ENCODE measurements at places on chromosomes 6 and 20.

GRCh38 chr6:50902260-50902659, 83.6 kb downstream of the TFAP2B start:
- DNase-seq, result no peak

GRCh38 chr6:32844839-32845383, 1.1 kb upstream of the PSMB8 start:
- DNase-seq, result no peak

- no peak for DNase-seq
Observed at GRCh38 chr6:153858529-153858928, 180.5 kb upstream of the OPRM1 start.

DNA sequence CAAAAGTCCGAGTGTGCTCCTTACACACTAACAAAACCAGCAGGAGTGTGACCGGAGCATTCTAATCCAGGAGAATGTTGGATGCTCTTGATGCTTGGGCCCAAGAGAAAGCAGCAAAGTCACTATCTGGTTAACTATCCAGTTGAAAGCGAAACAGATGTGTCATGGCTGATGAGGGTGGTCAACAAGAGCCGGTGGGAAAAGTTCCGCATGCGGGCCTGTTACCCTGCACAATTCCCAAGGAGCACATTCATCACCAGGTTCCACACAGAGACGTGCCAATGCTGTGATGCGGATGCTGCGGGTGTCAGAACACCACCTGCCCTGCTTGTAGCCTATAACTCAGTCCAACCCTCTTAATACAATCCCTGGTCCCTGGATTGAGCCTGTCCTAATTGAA, 38.7 kb downstream of the IL20RA start:
- DNase-seq, result no peak

DNA sequence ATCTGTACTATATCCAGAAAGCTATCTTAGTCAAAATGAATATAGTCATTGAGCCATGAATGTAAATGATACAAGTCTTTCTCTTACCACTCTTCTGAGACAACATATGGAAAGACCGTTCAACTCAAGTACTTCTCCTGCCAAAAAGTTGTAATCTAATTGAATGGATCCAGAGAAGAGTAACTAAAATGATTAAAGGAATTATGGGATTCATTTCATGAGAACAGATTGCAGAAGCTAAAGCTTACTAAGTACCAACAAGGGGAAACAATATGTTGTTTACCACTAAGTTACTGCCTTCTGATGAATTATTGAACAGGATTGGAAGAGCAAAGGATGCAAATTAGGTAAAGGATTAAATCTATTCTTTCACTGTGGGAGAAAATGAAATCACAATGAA, 2.0 kb upstream of the LGSN start:
- no peak for DNase-seq

GRCh38 chr6:162069995-162070394, 657.6 kb downstream of the PRKN start:
- DNase-seq, result no peak

DNA sequence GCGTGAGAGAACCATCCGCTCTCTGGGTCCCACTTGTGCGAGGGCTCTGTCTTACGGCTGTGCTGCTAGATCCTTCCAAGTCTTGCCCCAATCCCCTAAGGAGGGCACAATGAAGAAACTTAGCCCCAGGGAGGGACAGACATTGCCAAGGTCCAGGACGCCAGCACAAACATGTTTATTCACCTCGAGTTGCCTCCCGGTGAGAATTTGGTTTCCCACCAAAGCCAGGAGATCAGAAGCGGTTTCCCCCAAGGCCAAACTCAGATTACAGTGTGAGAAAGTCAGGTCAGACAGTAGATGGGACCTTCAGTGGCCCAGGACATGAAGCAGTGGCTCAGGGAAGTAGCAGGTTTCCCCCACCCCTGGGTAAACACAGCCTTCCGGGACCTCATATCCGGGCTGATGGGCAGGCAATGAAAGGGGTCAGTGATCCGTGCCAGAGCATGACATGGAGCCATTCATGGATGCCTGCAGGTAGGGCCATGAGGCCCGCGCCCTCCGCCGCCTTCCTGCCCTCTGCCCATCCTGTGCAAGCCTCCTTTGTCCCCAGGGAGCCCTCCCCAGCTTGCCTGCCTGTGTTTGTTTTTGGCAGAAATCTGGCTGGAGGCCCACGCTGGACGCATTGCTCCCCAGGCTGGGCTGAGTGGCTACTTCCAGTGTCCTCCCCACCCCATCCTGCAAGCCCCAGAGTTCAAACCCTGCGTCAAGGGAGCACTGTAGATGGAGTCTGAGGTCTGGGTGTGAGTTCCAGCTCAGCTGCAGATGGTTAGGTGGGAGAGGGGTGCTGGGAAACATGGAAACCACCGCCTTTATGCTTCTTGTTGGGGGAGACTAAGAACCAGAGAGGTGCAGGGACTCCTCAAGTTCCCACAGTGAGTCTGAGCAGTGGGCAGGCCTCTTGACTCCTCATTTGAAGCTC, 2.0 kb downstream of the BPIFB2 start:
- no peak for DNase-seq

Data from urinary bladder (tissue), 4 donors.